ENCODE measurements at places on chromosomes 5 and 9.
A peak's percentile ranks its signal among the peaks of the same experiment; 100 is the strongest.

DNA sequence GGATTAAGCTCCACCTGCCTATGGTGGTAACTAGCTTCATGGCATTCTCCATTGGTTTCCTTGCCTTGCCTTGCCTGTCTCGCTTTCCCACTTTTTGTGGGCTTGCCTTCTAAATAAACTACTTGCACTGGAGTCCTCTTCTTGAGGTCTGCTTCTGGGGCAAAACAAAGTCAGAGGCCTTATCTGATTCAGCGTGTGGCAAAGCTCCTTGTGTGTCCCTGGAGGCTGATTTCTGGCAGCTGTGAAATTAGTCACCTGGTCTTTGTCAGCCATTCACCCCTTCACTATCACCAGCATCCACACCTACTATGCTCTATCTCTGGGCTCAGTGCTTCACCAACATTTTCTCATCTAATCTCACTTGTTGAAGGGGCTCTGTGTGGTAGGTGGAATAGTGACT is 176.2 kb downstream of the SEC61B start:
- DNase-seq = no peak

- DNase-seq = no peak
Observed at GRCh38 chr5:15214010-15214409, 286.0 kb upstream of the FBXL7 start.

DNA sequence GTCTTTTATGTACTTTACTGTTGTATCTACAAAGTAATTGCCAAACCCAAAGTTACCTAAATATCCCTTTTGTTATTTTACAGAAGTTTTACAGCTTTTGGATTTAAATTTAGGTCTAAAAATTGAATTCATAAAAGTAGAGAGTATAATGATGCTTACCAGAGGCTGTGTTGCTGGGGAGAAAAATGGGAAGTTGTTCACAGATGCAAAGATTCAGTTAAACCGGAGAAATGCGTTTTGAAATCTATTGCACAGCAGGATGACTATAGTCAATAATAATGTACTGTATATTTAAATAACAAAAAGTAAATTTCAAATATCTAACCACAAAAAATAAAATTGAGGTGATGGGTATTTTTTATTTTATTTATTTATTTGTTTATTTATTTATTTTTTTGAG is 2.6 kb upstream of the ANKRD18A start:
- no peak for DNase-seq

DNA sequence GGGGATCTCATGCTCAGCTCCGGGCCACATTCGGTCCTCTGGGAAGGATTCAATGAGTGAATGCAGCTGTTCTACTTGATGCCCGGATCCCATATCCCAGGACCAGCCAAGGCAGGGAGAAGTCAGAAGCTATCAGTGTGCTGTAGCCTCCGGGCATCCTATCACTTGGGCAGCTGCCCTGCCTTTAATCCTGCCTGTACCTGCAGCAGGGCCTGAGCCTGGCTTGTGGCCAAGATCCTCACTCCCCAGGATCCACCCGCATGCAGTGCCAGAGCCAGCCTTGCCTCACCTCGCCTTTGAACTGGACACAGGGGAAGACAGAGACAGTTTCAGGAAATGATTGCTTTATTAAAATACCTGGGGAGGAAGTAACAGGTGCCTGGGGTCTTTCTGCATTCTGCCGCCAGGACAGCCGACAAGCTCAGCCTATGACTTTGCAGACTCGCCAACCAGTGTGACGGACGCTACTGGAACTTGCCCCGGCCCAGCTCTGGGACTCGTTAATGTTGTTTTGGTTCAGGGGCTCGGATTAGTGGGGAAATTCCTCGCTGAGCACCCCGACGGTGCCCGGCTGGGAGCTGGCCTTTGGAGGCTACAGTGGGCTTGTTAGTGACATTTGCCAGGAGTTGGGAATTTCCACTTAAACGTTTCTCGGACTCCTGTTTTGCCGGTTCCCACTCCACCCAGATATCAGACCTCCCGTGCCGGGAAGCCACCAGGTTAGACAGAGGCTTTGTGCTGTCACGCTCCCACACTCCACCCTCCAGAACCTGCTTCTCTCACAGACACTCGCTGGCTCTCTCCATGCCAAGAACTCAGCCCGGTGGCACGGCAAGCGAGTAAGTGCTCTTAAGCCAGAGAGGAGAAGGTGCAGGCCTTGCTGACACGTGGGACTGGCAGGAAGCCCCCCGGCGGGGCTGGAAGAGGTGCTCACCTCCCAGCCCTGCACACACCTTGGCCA is 721 bp downstream of the PTGES start:
- DNase-seq = no peak

DNA sequence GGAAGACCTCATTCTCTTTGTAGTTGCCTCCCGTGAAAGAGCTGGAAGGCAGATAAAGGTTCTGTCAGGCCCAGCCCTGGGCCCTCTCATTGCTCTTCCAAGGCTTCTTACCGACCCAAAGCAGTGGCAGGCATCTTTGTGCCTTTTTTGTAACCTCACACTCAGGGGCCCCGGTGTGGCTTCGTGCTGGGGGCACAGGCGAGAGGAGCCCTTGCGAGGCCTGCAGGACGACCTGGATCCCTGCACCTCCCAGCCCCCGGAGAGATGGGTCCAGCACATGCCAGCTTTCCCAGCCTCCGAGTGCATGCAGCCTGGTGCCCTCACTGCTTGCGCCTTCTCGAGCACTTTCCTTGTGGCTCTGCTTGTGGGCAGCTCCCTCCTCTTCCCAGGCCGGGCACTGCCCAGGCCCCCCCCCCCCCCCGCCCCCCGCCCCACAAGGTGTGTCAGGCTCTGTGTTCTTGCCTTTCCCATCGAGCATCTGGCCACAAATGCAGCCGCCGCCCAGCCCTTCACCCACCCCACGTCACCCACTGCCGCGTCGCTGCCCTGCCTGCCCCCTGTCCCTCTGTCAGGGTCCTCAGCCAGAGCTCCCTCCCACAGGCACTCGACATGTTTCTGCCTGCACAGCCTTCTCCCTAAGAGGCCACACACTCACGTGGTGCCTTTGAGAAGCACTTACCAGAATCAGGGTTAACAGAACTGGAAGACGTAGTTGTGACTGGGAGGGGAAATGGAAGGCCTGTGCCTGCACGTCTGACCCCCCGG is 63.7 kb upstream of the CACNA1B start:
- no peak for DNase-seq

DNA sequence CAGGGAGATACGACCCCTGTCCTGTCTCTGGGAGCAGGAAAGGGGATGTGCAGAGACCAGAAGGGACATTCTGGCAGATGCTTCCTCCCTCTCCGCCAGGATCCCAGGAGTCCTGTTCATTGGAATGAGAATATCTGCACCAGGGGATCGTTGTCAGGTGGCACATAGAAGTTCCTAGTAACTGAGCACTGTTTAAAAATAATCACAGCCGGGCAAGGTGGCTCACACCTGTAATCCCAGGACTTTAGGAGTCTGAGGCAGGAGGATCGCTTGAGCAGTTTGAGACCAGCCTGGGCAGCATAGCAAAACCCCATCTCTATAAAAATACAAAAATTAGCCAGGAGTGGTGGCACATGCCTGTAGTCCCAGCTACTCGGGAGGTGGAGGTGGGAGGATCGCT is 12.3 kb downstream of the SARDH start:
- DNase-seq = no peak

- DNase-seq = no peak
Observed at GRCh38 chr5:37792975-37793631, 46.7 kb downstream of the GDNF start.

DNA sequence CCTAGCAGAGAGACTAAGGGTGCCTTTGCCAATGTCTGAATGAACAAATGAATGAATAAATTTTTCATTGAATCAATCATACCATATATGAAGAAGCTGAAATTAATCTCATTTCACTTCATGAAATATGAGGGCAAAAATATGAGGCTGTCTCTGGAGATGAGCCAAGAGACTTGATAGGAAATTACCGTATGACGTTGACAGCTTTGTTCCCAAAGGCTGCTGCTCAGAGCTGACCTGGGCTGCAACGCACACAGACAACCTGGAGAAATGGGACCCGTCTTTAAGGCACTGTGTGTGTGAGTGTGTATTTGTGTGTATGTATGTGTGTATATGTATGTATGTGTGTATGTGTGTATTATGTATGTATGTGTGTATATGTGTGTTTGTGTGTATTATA is 226.1 kb downstream of the IRX2 start:
- DNase-seq = no peak

- no peak for DNase-seq
Observed at GRCh38 chr5:118946138-118946800, 42.1 kb downstream of the DTWD2 start.

- DNase-seq = no peak
Observed at GRCh38 chr5:172853355-172853975, 19.4 kb downstream of the ERGIC1 start.

GRCh38 chr9:115296831-115297565 is 179.0 kb upstream of the TNC start:
- DNase-seq = no peak

DNA sequence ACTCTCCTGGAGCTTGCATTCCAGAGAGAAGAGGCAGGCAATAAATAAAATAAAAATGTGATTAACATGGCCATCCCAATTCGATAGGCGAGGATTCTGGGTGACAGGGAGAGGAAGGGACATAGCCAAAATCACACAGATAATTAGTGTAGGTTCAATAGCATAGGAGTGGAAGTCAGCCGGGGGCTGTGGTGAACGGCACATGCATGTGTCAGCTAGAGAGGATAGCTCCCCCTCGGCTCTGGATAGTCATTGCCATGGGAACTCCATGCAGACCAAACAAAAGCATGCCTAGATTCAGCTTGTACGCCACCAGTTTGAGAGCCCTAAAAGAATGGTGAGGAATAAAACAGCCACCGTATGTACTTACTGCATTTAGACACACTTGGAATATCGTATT is 223.5 kb downstream of the GRIA1 start:
- no peak for DNase-seq

- no peak for DNase-seq
Observed at GRCh38 chr9:122808141-122808540, 8.2 kb downstream of the OR1K1 start.

DNA sequence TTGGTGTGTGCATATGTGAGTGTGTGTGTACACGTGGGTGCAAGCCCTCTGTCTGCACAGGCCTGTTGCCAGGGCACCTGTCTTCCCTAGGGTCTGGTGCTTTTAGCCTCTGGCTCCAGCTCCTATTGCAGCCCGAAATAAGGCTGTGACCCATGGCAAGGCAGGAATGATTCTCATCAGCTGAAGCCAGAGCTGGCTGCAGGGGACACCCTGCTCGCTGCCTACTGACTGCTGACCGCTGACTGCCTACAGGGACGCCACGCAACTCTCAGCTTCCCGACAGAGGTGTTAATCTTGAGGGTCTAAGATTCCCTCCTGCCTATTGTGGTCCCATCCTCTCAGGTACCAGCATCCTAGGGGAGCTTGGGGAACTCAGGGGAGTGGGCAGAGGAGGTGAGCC is at the start of gene MYOZ3:
MYOZ3 (plus strand) TSS at position 166 of the 400 bp plus-strand sequence. CDS start 1,691 bp downstream, outside the sequence.
- DNase-seq = no peak

DNA sequence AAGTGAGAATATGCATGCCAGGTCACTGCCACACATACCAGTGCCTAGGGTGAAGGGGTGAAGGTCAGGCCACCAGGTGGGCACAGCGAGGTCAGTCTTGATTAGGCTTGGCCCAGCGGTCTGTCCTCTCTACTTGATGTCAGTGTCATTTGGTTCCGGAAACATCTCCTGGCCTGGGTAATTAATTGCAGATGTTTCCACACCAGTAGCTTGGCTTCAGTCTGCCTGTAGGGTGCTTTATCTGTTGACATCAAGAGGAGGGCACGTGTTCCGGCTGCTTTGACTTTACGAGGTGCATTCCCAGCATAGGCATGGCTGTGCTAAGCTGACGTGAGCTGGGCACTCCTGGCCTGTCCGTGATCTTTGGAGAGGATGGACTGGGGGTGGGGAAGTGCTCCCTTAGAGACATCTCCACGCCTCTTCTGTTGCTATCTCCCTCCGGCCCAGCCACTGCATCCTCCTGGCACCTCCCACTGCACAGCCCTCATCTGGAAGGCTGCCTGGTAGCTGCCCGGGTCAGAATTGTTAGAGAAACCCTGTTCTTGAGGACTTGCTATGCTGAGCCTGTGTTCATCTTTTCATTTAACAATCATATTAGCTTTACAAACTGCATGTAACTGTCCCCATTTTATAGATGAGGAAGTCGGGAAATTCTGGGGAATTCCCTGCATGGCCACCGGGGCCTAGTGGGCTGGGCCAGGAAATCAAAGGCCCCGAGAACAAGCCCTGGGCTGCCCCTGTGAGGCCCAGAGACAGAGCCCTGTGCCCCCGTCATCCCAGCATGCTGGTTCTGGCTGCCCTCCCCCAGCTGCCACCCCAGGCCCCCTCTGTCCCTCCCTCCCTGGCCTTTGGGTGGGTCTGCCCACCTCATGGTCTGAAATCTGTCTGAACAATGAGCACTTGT is 29.1 kb downstream of the JADE2 start:
- DNase-seq = peak; percentile 22

GRCh38 chr5:45060724-45061123 is 252.0 kb downstream of the MRPS30 start:
- DNase-seq = no peak

DNA sequence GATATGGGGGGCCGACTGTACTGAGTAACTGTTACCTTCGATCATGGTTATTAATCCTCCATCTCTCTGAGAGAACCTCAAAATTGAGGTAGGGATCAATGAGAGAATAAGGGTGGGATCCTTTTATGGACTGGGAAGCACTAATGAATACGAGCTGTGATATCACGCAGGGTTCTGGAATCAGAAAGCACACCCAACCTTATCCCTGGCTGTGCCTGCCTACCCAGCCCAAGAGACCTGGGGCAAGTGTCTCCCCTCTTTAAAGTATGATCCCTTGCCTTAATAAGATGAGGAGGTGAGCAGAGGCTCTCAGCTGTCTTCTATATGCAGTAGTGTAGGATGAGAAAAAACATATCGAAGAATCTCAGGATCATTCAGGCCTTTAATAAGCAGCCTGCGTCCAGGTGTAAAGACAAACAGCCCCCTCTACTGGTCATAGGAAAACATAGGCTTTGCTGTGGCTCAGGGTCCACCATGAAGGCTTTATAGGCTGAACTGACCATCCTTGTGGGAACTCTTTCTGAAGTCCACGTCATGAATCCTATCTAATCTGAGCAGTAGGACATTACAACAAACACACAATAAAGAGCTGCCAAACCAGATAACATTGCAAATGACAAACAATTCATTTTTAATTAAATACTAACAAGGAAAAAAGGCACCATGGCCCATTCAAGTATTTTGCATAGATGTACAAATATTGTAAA is 16.8 kb downstream of the NIPAL4 start:
- no peak for DNase-seq

GRCh38 chr5:107771926-107772325 is 101.2 kb upstream of the EFNA5 start:
- DNase-seq = no peak

DNA sequence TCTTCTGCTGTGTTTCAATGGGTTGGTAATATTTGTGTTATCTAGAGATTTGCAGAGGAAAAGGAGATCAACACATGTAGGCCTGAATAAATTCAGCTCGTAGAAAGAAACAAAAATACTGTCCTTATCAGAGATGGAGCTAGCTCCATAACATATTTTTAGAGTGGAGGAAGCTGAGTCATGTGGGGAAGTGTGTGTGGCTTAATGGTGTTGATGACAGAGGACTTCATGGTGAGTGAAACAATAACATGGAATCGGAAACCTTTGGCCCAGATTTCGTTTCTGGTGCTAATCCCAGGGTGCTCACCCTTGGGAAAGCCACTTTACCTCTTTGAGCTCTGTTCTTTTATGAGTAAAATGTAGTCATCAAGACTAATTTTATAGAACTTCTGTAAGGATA is 825.0 kb downstream of the TLR4 start:
- DNase-seq = no peak

GRCh38 chr5:67971971-67972821 is 243.4 kb upstream of the PIK3R1 start:
- DNase-seq = no peak

- DNase-seq = peak; percentile 5
Observed at GRCh38 chr9:97632248-97632984, 752 bp downstream of the TSTD2 start.
